Cardiac fibroblast (primary cell): ENCODE measurements at places on chromosomes 2 and 18.

DNA sequence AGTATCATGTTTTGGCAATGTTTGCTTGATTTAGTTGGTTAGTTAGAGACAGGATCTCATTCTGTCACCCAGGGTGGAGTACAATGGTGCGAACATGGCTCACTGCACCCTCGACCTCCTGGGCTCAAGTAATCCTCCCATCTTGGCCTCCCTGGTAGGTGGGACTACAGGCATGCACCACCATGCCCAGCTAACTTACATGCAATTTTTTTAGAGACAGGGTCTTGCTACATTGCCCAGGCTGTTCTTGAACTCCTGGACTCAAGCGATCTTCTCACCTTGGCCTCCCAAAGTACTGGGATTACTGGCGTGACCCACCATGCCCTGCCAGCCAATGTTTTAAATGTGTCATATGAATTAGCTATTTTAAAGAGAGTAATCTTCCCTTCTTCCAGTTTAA is 16.3 kb upstream of the CDKL4 start:
- no peak for DNase-seq

DNA sequence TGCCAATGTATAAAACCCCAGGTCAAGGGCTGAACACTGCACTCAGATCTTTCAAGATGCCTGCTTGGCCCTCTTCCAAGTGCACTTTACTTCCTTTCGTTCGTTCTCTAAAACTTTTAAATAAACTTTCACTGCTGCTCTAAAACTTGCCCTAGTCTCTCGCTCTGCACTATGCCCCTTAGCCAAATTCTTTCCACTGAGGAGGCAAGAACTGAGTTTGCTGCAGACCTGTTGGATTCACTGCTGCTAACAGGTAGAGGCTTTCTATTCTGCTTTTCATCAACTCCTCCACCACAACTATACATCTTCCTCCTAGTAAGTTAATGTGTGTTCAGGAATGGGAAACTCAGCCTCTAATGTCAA is 467.9 kb downstream of the MBD2 start:
- no peak for DNase-seq

DNA sequence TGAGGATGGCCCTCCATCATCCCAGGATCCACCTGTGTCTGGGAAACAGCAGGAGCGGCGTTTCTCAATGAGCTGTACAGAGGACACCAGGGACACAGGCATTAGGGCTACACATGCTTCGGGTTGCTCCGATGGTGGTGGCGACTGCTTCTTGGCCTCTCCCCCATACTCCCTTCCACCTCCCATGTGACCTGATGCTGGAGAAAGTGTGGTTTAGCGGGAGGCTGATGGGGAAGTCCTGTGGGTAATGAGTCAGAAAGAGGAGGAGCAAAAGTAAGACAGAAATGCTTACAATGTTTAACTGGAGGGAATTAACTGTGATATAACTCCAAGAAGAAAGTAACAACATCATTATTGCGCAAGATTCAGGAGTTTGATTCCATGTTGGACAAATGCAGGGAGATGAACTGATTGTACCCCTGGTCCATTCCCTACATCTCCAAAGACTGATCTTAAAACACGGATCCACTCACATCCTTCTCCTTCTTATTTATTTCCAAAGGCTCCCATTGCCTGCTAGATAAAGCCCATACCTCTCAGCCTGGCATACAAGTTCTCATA is 186.6 kb downstream of the NRP2 start:
- DNase-seq: peak; percentile 76

DNA sequence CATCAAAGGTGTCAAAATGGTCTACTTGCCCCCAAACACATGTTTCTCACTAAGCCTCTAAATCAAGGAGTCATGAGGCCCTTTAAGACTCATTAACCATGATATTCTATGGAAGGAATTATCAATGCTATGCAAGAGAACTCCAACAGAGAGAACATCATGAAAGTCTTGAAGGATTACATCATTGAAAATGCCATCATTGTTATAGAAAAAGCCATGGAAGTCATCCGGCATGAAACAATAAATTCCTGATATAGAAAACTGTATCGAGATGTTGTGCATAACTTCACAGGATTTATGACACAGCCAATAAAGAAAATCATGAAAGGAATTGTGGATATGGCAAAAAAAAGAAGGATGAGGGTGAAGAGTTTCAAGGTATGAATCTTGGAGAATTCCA is 1363.6 kb upstream of the CDH2 start:
- no peak for DNase-seq

DNA sequence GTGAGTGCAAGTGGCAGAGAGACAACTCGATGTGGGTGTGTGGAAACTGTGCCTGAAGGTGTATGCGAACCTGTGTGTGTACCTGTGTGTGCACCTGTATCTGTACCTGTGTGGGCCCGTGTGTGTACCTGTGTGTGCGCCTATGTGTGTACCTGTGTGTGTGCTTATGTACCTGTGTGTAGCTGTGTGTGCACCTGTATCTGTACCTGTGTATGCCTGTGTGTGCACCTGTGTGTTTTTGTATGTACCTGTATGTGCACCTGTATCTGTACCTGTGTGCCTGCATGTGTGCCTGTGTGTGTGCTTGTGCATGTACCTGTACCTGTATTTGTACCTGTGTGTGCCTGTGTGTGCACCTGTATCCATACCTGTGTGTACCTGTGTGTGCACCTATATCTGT is 150.6 kb downstream of the MYT1L start:
- no peak for DNase-seq

- no peak for DNase-seq
These were observed 37.2 kb downstream of the ODC1 start for GRCh38 chr2:10410823-10411437.

DNA sequence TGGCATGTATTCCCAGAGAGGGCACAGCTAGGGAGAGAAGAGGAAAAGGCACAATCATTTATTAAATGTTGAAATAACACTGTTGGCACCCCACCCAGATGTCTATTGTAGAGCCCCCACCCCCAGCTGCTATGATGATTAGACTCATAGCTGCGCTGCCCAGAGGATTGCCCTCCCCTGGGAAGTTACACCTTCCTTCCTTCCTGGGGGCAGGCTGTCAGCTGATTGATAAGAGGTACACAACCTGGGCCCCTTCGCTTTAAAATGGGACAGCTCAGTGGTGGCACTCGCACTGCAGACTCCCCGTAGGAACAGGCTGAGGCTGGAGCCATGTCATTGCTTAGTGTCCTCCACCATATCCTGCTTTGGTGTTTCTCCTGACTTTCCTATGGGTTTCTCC is 18.1 kb downstream of the TEX51 start:
- DNase-seq: no peak

GRCh38 chr2:241036397-241036963 is 38.1 kb downstream of the SNED1 start:
- DNase-seq: no peak
